ENCODE measurements at places on chromosomes 3 and 15.
A peak's percentile ranks its signal among the peaks of the same experiment; 100 is the strongest.

- no peak for DNase-seq
Observed at GRCh38 chr3:78580681-78581080, 1187.1 kb downstream of the ROBO1 start.

- no peak for DNase-seq
Observed at GRCh38 chr3:159600291-159600690, 388.3 kb upstream of the IL12A start.

DNA sequence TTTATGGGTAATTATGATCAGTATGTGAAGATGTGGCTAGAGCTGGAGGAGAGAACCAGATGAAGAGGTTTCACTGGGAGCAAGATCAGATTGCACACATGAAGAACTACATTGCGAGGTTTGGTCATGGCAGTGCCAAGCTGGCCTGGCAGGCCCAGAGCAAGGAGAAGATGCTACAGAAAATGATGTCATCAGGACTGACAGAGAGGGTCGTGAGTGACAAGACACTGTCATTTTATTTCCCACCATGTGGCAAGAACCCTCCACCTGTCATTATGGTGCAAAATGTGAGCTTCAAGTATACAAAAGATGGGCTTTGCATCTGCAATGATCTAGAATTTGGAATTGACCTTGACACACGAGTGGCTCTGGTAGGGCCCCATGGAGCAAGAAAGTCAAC, 168.3 kb downstream of the C3orf38 start:
- DNase-seq, result no peak

- no peak for DNase-seq
Observed at GRCh38 chr15:52309154-52309548, 13.5 kb upstream of the MYO5C start.

DNA sequence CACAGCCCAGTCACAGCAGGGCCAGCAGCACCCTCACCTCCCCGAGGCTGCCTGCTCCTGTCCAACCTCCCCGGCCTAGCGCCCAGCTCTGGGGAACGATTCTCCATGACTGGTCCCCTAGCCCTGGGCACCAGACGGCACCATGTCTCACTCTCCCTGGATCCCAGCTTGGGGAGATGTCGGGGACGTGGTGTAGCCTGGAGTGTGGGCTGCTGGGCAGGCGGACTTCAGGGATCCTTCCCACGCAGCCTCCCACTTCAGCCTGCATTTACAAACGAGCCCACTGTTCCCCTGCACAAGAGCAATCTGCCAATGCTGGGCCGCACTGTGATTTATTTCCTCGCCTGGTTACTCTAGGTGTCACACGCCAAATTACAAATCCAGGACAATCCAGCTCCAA, 31.3 kb downstream of the NUP210 start:
- no peak for DNase-seq

- no peak for DNase-seq
Observed at GRCh38 chr15:48406911-48407310, 75.7 kb downstream of the DUT start.

- DNase-seq, result no peak
Observed at GRCh38 chr3:133753779-133754164, 7.6 kb downstream of the TF start.

DNA sequence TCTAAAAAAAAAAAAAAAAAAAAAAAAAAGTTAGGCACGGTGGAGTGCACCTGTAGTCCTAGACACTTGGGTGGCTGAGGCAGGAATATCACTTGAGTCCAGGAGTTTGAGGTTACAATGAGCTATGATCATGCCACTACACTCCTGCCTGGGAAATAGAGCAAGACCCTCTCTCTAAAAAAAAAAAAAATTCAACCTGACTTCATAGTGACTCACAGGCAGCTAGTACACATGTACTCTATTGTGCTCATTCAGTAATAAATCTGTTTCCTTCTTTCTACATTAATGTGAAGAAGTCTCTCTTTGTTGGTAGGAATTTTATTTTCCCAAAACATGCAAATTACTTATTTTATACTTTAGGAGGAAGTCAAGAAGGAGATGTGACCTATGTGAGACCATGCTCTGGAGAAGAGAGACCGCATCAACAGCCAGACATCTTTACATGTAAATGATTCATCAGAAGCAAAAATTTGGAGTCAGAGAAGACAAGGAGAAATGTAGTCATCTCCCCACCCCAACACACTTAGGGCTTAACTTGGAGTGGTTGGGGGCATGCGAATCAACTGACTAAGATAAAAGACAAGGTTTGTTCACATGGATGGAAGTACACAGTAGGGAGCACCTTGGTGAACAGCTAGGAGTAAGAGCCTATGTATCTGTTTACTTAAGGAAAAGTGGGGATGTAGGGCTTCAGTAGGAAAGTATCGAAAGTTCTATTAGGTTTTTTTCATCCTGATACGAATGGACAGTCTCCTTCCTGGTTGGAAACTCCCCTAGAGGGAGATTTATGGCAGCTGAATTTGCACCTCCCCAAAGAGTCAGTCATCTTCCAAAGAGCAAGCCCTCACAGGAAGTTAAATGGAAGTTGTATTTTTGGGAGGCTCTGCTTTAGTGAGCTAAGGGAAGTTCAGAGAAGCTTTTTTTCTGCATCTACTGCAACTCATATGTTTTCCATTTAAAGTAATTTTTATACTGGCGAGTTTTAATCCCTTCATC, 23.0 kb upstream of the NMD3 start:
- DNase-seq, result no peak

DNA sequence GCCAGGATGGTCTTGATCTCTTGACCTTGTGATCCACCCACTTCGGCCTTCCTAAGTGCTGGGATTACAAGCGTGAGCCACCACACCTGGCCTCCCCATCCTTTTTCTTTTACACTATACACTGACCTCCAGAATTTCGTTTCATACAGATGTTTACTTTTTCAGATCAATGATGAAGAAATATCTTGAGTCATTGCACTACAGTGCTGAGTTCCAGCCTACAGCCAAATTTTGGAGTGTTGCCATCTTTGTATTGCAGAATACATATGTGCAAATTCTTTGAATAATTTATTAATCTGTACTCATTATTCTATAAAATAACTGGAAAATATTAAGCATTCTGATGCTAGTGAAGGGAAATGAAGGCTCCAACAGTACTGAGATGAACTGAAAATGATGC, 12.5 kb downstream of the ZPLD1 start:
- no peak for DNase-seq

DNA sequence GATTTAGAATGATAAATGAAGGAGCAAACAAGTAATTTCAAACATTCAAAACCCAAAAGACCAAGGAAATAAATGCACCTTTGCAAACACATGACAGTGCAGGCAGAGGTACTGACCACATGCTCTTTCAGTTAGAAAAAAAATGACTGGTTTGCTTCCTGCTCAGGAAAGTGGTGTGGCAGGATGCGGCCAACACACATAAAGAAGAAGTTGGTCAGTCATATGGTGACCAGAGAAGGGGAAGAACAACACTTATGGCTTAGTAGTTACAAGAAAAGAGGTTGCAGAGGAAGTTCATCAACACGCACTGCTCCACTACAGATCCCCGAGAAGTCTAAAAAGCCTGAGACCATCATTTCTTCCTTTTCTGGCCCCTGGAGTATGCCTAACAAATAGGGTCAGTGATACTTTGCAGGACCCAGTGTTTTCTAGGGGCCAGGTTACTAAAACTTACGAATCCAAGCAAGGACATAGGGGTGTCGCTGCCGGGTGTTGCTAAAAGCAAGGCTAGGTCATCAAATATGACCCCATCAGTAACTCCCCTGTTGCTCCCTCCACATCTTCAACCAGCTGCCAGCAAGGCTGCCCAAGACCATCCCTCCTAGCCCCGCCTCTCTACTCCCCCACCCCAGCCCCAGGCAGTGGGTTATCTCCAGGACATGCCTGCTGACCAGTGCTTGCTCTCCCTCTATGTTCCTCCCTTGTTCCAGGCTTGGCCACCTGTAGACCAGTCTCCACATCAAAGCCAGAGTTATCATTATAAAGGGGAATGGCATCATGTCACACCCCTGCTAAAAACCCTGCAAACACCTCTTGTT, 11.2 kb downstream of the ATP8B4 start:
- DNase-seq, result peak; percentile 93

DNA sequence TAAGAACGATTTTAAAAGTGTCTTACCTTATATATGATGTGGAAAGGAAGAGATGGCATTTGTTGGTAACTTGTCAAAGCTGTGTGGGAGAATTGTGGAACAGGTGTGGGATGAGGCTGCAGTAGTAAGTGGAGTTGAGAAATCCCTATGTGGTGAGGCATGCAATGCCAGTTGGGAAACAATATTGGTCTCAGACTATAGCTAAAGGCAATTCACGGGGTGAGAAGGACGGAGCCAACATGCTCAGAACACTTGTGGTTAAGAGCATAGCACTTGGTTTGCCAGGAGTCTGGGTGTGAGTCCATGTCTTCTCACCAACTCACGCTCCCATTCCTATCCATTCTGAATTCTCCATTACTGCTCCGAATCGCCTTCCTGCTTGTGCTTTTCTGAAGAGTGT, 615.6 kb upstream of the ADAMTS9 start:
- no peak for DNase-seq

GRCh38 chr3:172911142-172911541, 160.6 kb downstream of the ECT2 start:
- no peak for DNase-seq

DNA sequence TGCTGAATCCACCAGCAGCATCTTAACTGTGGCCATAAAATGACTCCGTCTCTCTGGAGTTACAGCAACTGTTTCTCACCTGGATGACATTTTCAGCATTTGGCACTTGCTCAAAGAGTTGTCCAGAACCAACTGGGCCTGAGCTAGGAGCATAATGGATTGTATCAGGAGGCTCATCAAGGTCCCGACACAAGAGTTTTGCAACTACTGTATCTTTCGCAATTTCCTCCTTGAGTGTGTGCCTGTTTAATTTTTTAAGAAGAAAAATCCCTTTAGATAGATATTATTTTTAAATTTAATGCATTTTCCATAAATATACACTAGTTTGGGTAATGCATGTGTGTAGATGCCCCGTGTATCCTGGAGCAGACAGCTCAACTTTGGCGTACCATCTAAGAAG, 44.3 kb upstream of the C3orf49 start:
- peak; percentile 36 for DNase-seq

All from inflammatory macrophage treated with lipopolysaccharide for 4 hours (primary cell).